Activated T-helper 2 cell treated with anti-CD3 and anti-CD28 coated beads, Interferon-gamma antibody, Interleukin-2, Interleukin-4, amounts not matched to agents 10 μg/mL and 5 μg/mL and 100 μg/mL, durations not matched to agents 14 hours and 24 hours and 36 hours (primary cell): ENCODE measurements at places on chromosomes 7 and 10.

DNA sequence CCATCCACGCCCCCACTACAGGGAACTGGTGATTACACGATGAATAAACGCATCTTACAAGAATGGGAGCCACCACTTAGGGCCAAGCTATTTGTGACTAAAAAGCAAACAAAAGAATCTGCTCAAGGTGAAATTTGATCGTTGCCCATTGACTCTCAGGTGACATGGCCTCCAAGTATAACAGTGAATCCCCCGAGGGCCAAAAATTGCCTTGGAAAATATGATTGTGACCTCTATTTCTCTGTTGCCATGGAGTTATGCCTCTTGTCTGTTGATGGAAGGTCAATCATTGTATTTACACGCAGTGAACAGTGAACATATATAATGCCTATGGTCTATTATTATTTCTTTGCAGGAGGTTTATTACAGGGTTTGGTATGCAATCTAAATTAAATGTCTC lies 282.3 kb downstream of the KLF6 start:
- DNase-seq: no peak

DNA sequence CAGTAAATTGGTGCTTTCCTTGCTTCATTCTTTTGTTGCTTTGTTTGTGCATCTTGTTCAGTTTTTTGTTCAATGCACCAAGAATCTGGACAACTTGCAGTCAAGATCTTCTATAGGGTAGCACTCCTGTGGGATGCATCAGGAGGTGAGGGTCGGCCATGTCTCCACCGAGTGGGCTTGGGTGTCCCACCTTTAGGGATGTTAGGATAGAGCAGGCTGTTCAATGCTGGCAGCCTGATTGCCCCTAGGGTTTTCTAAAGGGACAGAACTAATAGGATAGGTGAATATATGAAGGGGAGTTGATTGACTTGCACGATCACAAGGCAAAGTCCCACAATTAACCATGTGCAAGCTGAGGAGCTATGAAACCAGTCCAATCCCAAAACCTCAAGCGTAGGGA lies 109.9 kb downstream of the GLRX3 start:
- DNase-seq: no peak

GRCh38 chr7:1971946-1972654 lies 260.6 kb downstream of the MAD1L1 start:
- DNase-seq: no peak

DNA sequence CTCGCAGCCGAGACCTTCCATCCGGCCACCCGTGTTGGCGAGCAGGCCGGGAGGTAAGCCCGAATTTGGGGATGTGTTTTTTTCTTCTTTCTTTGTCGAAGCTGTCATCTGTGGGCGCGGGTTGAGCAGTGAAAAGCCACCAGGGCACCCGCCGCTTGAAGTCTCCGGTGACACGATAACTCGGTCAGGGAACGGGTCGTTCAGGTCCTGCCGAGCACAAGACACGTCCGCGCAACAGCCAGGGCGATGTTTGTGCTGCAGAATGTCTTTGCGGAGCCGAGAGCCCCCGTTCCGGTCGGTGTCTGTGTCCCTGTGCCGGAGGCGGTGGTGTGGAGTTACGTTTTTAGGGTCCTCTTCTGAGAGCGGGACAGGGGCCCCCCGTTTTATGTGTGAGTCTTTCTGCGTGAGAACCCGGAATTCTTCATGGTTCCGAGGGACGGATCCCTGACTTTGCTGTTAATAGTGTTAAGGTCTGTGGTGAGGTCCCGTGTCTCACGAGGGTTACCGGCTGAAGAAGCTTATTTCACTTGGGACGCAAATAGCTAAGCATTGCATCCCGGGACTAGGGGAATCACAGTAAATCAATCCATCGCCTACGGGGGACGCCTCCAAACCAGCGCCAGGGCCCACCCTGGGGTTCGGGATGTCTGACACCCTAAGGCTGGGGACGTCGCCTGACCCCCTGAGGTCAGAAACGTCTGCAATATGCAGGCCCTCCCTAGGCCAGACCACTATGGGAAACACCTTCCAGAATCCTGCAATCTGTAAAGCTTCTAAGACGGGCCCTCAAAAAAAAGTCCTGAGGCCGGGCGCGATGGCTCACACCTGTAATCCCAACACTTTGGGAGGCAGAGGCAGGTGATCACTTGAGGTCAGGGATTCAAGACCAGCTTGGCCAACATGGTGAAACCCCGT lies 99.5 kb downstream of the ELFN1 start:
- DNase-seq: no peak

GRCh38 chr7:112145206-112145605 lies 61.0 kb downstream of the DOCK4 start:
- DNase-seq: no peak

- DNase-seq: no peak
Observed at GRCh38 chr7:100000239-100000638, 15.2 kb upstream of the ZKSCAN1 start.

DNA sequence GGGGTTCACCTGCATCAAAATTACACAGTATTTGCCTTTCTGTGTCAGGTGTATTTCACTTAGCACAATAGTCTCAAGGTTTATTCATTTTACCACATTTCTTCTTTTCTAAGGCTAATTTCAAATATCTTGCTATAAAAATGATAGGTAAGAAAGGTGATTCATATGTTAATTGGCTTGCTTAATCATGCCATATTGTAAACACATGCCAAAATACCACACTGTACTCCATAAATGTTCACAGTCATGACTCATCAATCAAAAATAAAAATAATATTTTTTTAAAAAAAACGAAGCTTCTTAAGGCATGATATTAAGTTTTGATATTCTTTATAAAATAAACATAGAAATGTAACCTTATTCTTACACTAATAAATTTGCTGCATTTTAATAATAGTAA lies 947.1 kb downstream of the GRM8 start:
- no peak for DNase-seq

GRCh38 chr7:139985811-139986210 lies 76.9 kb downstream of the PARP12 start:
- no peak for DNase-seq

GRCh38 chr10:106825576-106826364 lies 338.7 kb downstream of the SORCS1 start:
- DNase-seq: no peak
